ENCODE measurements at places on chromosomes 6 and 20.

DNA sequence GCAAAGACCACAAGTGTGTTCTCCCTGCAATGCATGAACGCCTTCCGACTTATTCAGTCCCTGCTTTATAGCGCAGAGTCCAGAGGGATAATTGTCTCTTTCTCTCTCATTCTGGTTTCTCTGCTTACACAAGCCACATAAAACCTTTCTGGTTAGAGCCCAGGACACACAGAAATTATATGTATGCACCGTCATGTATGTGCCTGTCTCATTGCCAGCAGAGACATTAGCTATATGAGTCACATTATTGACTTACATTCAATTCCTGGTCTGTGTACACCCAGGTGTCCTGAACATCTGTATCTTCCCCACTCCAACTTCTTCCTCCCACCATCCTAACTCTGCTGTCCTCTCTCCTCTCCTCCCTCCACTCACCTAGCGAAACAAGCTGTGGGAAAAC lies 44.0 kb downstream of the LRFN2 start:
- no peak for DNase-seq

DNA sequence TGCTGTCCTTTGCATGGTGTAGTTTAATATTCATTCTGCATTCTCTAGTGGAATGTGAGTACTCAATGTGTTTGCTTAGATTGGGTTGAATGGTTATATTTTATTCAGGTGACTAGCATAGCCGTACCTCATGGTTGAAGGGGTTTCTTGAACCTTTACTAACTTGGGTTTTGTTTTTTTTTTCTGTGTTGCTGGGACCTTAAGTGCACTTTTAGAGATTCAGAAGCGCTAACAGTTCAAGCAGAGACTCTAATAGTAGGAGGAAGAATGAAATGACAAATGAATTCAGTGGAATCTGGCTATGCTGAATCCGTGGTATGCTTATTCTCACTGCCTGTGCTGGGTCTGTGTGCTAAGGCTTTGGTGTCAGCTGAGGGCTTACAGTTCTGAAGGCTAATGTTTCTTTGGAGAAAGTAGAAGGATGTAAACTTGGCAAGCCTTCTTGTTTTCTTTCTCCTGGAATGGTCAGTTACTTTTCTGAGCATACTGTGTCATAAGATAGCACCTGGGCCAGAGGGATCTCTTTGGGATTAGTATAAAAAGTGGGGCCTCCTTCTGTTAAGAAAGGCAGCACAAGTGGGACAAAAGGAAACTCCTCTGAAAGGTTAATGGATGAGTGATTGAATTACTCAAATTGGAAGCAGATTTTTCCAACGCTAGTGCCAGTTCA lies 28.7 kb downstream of the RNF144B start:
- DNase-seq: no peak

DNA sequence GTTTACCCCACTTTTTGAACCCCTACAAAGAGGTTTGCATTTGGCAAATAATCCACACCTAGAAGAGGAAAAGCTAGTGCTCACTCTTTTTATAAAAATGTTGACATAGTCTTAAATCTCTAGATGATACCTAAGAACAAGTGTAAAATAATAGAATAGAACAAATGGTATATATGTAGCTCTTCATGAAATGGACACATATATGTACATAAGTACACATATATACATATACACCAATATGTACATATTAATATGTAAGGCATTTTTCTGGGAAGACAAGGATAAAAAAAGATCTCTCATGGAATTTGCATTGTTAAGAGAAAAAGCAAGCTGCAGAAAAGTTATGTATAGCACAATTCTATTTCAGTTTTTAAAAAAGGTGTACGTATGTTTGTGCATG lies 27.6 kb upstream of the RIPOR2 start:
- no peak for DNase-seq

DNA sequence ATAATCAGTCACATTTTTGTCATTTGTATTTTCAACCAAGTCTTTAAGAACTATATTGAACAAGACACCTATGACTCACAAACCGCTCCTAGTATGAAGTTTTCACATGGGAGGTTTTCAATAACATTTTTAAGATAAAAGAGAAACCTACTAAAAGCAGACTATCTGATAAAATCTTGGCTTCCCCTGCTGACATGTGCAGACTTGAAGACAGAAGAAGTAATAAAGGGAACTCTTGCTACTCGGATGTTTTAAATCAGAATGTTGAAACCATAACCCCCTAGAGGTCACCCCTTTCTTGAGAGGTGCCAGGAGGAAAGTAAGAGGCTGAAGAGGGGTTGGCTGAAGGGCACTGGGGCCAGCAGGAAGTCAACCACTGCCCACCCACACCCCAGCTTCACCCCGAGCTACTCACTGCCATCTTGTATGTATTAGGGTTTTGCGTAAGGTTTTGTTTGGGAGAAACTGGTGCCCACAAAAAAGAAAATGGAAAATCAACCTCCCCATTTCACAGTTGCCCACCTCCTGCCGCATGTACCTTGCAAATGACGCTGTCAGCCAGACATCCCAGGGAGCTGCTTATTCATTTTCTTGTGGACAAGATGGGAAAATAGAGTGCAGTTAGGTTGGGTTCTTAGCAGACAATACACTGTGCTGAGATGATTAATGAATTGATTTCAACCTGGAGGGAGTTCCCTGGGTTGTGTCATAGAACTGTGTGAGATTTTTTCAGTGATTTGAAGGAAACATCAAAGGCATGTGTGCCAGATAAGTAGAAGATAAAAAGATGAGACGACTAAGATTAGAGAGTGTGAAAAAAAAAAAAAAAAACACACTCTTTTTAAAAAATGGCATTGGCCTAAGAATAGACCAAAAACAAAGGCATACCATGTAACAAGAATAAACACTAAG lies 83.2 kb upstream of the TAB2 start:
- DNase-seq: no peak

DNA sequence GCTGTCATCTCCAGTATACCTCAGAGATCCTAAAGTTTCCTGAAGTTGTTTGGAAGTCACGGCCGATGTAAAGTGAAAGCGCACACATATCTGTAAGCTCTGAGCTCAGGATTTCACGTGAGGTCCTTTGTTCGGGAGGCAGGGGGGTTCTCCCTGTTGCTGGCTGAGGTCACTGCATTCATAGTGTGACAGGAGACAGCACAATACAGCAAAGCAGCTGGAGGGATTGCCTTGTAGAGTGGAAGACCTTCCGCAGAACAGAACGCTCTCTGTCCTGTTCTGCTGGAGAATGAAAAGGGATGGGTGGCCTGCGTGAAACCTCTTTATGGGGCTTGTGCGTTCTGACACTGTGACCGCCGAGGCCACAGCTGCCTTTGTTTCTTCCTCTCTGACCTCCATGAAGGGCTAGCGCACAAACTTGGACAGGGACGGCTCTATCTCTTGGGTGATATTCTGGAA lies 13.4 kb upstream of the SERPINB1 start:
- DNase-seq: no peak

DNA sequence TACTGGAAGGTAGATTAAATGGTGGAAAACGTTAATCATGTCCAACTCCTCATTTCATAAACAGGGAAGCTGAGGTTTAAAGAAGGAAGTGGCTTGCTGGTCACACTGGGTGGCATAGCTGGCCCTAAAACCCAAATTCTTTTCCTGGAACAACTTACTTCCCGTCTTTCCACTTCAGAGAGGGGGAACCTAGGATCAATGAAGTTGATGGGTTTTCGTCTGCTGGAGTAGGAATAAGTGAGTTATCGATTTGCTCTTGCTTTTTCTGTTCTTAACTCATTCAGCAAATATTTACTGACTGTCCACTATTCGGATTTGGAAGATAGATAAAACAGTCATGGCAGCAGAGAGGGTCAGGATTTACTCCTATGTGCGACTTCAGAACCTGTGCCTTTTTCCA lies 1.2 kb upstream of the SYS1 start:
- no peak for DNase-seq

DNA sequence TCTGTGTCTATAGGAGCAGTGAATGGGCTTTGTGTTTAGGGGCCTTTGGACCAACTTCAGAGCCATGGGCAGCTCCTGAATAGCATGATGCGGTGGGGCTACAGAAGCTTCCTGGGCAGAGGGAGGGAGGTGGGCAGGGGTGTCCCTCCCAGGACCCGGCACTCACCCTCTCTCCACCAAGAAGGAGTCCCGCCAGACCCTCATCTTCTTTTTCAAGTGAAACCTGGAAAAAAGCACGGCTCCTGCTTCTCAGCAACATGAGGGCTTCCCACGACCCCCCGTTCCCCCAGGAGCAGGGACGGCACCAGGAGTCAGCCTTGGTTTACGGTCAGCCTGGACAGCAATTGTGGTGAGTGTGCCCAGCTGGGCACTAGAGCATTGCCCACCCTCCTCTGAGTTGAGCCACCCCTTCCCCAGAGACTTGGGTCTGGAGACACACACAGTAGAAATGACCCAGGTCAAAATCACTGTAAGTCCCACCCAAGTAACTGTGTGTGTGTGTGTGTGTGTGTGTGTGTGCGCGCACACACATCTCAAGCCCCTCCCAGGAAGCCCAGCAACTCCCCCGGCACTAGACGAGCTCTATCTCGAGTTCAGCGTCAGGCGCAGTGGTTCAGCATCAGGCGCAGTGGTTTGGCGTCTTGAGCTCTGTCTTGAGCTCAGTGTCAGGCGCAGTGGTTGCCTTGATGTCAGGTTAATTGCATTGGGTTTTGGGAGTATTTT lies 108.2 kb downstream of the SULF2 start:
- DNase-seq: no peak

All from right lung (tissue), 10 donors.